Tongue (tissue), 3 donors: ENCODE measurements at places on chromosomes 1 and 21. TPM values are rescaled to one million over a fixed set of nuclear protein-coding genes. Genes with fewer than 3 reads are reported as not detected.

The FAAH gene
- 40.0 TPM for total RNA-seq

The CLDN14 gene
- total RNA-seq, result 3.4 TPM

The TMEM52 gene
- 25.6 TPM for total RNA-seq

The AMIGO1 gene
- total RNA-seq, result 9.1 TPM

The NUP210L gene
- 0.21 TPM for total RNA-seq

The LCE3D gene
- not detected for total RNA-seq

The SYT14 gene
- total RNA-seq, result 1.0 TPM

The NIBAN1 gene
- 65.8 TPM for total RNA-seq

The LAMC1 gene
- total RNA-seq, result 482 TPM

The NHLH1 gene
- not detected for total RNA-seq

The WNT4 gene
- total RNA-seq, result 7.7 TPM

The LCE6A gene
- total RNA-seq, result not detected

The KCTD3 gene
- 67.5 TPM for total RNA-seq

The IVL gene
- 7.7 TPM for total RNA-seq

The KLF17 gene
- total RNA-seq, result 0.41 TPM

The ESPN gene
- total RNA-seq, result 3.8 TPM

The GJA8 gene
- not detected for total RNA-seq

The UHMK1 gene
- total RNA-seq, result 51.7 TPM

The VHLL gene
- total RNA-seq, result not detected

The IGFN1 gene
- total RNA-seq, result 0.21 TPM

The LYPD8 gene
- total RNA-seq, result not detected

The BEND5 gene
- total RNA-seq, result 17.5 TPM

The EXO1 gene
- total RNA-seq, result 3.2 TPM

The TGFB2 gene
- 40.1 TPM for total RNA-seq

The TRABD2B gene
- total RNA-seq, result 1.5 TPM

The CHAF1B gene
- 2.4 TPM for total RNA-seq

The ADIPOR1 gene
- total RNA-seq, result 72.4 TPM

The VSIG8 gene
- total RNA-seq, result not detected

The LINGO4 gene
- total RNA-seq, result 0.41 TPM

The HYI gene
- 17.5 TPM for total RNA-seq

The TFAP2E gene
- total RNA-seq, result not detected

The DRAXIN gene
- total RNA-seq, result 0.31 TPM

The ADGRL4 gene
- total RNA-seq, result 18.5 TPM

The PLCH2 gene
- total RNA-seq, result 11.8 TPM

The SHISA4 gene
- 40.5 TPM for total RNA-seq

The ENAH gene
- 107 TPM for total RNA-seq

The GIPC2 gene
- total RNA-seq, result 1.7 TPM

The DUSP12 gene
- total RNA-seq, result 55.5 TPM

The OR4F16 gene
- not detected for total RNA-seq

The PYHIN1 gene
- 0.21 TPM for total RNA-seq

The NLRP3 gene
- 3.8 TPM for total RNA-seq

The MROH7 gene
- 4.2 TPM for total RNA-seq

The PTPRU gene
- 42.5 TPM for total RNA-seq

The IL19 gene
- not detected for total RNA-seq

The YTHDF2 gene
- 54.1 TPM for total RNA-seq

The BARHL2 gene
- total RNA-seq, result not detected

The ZSWIM5 gene
- 1.4 TPM for total RNA-seq

The AMY1B gene
- not detected for total RNA-seq

The SLC37A1 gene
- total RNA-seq, result 12.7 TPM
